ENCODE measurements at places on chromosomes 3 and 15. TPM values are rescaled to one million over a fixed set of nuclear protein-coding genes. Genes with fewer than 3 reads are reported as not detected.

Gene PRR23C
- not detected for total RNA-seq

Gene CYP8B1
- not detected for total RNA-seq

Gene SCG3
- total RNA-seq, result not detected

Gene CLRN1
- not detected for total RNA-seq

Gene GPR160
- 0.39 TPM for total RNA-seq

Gene EFCC1
- total RNA-seq, result 0.65 TPM

Gene THSD4
- 2.6 TPM for total RNA-seq

Gene OR5K2
- total RNA-seq, result not detected

Gene C3orf20
- not detected for total RNA-seq

Gene ARL6
- total RNA-seq, result 10.5 TPM

Gene RHCG
- total RNA-seq, result under 0.01 TPM

Gene HRH1
- total RNA-seq, result 9.7 TPM

Gene PHLDB2
- 32.5 TPM for total RNA-seq

Data from epithelial cell of alveolus of lung (primary cell).